ENCODE measurements at places on chromosomes 6 and 20.
A peak's percentile ranks its signal among the peaks of the same experiment; 100 is the strongest.

GRCh38 chr20:12762725-12763124, 246.0 kb upstream of the SPTLC3 start:
- no peak for DNase-seq

GRCh38 chr20:52532674-52533073, 341.1 kb upstream of the ZFP64 start:
- DNase-seq, result no peak

DNA sequence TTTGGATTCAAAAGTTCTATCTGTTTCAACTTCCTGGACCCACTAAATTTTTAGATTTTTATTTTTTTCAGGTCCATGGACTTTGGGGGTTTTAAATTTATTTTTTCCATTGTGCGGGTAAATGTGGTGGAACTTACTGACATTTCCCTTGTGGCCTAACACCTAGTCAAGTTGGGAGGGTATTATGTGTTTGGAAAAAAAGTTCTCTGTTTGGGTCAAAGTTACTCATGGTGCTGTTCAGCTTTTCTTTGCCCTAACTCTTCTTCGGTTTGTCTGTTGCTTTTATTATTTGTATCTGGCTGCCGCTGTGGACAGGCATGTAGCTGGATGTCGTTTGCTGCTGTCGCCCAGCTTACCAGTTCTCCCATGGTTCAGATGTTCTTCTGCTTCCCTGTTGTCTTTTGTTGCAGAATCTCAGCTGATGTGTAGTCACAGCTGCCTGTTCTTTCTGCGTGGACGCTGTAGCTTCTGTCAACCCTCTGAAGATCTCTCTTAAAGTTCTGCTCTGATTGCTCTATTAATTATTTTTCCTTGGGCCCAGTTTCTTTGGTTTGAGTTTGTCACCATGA, 7.9 kb downstream of the IGF2R start:
- DNase-seq, result no peak

- DNase-seq, result no peak
These were observed 19.1 kb downstream of the ZFP64 start for GRCh38 chr20:52172392-52173047.

DNA sequence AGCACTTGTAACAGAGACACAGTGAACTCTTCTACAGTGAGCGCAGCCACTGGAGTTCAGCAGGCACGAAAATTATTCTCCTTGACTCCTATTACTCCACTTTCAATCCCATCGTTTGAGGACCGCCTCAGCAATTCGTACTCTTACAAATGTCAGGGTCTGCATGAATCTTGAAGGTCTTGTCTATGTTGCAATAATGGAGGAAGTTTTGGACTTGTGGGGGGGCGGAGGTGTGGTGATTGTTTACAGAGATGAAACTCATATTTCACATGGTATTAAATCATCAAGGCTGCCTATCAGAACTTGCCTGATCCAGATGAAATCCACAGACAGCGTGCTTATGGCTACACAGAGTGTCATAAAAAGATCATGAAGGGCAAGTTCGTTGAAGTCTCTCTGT, 42.0 kb downstream of the SLC2A12 start:
- no peak for DNase-seq

DNA sequence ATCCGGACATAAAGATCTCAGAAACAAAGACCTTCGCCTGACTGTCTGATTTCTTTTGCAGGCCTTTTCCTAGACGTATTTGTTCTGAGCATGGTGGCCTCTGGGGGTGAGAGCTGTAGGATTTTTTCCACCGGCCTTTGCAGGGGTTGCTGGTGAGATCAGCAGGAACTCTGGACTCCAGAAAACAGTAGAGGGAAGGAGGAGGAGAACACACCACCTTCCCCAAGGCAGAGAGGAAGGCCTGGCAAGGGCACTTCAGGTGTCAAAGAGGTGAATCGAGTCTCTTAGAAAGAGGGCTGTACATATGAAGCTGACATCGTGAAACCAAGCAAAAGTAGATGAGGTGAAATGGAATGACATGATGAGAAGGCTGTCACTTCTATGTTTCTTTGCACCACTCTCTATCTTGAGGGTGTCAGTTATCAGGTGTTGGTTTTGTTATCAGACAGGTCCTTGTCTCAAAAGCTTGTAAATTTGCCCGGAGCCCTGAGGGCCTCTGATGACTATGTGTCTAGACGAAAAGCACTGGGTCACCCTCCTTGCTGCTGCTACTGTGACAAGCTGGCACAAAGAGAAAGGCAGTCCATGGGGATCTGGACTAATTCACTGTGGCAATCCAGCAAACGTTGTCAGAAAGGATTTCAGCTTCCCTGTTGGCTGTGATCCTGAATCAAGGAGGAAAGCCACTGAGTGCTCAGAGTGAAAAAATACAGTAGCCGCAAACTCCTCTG, 91.3 kb upstream of the MAP3K7 start:
- DNase-seq, result no peak

- peak; percentile 97 for DNase-seq
These were observed 588 bp upstream of the ACSS2 start for GRCh38 chr20:34875642-34876405.

DNA sequence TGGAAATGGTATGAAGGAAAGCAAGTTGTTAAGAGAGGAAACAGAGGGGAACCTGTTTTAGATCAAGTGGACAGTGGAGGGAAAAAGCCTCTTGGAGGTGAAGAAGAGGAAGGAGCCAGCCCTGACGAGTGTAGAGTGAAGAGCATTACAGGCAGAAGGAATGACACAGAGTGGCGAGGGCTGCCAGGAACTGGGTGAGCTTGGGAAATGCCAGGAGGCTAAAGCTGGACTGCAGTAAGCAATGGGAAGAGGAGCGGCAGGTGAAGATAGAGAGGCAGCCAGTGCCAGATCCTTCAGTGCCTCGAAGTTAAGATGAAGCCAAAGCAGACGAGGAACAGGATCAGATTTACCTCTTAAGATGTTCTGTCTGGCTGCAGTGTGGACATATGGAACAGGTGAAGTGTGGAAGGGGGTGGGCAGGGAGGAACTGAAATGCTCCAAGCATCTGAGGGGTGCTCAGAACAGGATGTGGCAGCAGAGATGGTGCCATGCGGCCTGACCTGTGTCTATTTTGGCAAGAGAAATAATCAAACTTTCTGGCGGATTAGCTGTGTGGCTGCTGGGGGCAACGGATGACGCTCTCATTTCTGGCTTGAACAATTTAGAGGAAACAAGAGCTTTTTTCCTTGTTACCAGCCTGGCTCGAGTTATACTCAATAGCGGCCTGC, 748.4 kb downstream of the PTPRT start:
- no peak for DNase-seq

DNA sequence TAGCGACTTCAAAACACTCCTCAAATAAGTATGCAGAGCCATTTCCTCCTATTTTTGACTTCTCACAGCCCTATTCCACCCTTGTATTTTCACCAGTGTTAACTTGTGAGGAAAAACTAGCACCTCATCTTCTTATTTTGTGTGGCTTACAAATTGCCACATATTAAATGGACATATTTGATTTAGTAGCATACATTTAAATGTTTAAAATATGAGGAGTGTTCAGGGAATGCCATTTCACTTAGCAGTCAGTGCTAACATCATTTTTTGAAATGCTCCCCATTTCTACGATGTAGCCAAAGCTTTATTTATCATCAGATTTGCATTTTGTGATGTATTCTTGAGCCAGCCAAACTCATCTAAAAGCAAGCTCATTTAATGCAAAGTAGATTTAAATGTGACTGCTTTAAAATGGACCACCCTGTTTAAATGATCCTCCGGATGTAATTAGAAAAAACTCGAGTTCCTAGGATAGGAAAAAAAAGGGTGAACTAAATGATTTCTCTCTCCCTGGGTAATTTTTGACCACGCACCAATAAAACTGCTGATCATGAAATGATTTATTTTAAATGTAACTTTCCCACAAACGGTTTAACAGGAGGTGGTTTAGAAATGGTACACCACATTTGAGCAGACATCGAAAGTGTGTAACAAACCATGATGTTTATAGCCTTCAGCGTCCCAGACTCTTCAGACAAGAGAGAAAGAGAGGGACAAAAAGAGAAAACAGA, 172.6 kb downstream of the CD83 start:
- DNase-seq, result no peak

DNA sequence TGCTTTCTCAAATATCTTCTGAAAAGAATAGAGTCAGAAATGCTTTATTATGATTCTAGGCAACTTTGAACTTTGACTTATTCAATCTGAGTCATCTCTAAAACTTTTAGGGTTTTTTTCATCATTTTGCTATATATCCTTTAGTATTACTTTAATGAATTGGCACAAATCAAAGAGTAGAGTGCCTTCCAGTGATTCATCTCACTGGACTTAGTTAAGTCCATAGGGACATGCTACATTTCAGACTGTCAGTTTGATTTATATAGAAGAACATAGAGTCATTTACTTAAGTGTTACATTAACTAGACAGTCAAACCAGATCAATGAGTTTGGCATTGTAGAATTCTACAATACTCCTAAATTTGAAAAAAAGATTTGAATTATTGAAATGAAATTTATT, 1235.7 kb upstream of the MAP3K7 start:
- DNase-seq, result no peak

- DNase-seq, result peak; percentile 32
These were observed 65.2 kb downstream of the STX11 start for GRCh38 chr6:144215402-144215931.

DNA sequence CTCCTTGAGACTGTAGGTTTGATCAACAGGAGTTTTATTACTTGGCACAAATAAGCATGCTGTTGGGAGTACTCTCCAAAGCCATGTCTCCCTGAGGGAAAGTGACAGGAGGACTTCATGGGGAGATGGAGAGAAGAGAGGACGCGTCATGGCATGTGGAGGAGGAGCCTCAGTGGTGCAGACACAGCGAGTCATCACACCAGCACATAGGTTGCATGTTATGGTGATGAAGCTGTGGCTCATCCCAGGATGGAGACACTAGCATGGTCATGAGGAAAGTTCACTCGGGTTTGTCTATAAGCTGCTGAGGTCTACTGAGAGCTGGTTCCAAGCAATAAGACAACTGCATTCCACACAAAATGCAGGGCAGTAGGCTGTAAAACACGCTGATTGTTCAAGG, 13.2 kb upstream of the SSTR4 start:
- no peak for DNase-seq

DNA sequence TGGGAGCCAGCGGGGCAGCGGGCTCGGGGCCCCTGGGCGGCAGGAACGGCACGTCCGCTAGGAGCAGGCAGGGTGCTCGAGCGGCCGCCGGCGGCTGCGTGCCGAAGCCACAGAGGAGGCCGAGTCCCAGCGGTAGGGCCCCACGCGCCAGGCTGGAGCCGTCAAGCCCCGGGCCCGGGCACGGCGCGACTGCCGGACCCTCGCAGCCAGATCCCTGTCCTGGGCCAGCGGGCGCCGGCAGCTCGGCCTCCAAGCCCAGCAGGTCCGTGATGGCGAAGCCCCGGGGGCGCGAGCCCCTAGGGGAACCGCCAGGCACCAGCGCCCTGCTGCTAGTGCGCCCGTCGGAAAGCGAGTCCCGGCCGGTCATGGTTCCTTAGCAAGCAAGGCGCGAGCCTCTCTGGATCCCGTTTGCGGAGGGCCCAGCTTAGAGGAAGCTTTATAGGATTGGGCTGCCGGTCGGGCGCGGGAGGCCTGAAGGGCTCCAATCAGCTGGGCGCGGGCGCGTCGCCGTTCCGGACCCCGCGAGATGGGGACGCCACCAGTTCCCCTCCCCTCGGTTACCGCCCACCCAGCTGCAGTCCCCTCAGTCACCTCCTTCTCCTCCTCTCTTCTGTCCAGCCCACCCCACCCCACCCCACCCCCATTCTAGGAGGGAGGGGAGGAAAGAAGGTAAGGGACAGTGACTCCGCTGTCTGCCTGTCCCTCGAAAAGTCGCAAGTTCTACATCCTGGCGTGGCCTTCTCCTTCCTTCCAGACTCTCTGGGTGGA, at the start of gene VSX1:
TSS of gene VSX1 (minus strand) at position 412 of the 768 bp plus-strand sequence. CDS start at position 367, 45 bp downstream.
- DNase-seq, result no peak

- DNase-seq, result no peak
These were observed 93.0 kb downstream of the TCP11 start for GRCh38 chr6:35048031-35048613.

- no peak for DNase-seq
These were observed 370.3 kb downstream of the CD109 start for GRCh38 chr6:74066168-74066871.

GRCh38 chr6:110520209-110520965, 44.0 kb upstream of the SLC22A16 start:
- no peak for DNase-seq

DNA sequence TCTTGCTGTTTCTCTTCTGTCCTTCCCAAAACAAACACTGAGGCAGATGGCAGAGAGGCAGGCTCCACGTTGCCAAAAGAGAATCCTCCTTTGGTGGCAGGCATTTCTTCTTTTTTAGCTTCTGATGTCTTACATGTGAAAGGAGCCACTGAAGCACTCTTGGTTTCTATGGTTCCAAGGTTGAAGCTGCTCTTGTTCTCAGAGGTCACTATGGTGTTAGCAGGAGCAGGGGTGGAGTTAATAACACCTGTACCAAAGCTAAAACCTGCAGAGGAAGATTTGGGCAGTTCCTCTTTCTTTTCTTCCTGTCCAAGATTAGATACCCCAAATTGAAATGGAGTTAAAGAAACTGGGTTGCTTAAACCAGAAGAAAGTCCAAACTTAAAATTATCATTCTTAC, 28.8 kb downstream of the FAM8A1 start:
- DNase-seq, result no peak

Measured in stimulated activated naive CD8-positive, alpha-beta T cell treated with anti-CD3 and anti-CD28 coated beads, Interleukin-15, Interleukin-2, amounts not matched to agents 100 U/mL and 50 U/mL, for 24 hours (primary cell).